ENCODE measurements at places on chromosomes 2 and 18. TPM values are rescaled to one million over a fixed set of nuclear protein-coding genes. Genes with fewer than 3 reads are reported as not detected.

Gene TNFAIP6
- not detected for total RNA-seq

Gene MAL
- total RNA-seq: 159 TPM

Gene TRIM54
- total RNA-seq: not detected

Gene ALK
- total RNA-seq: not detected

GRCh38 chr18:5604778-5605177, 61.0 kb upstream of the EPB41L3 start:
- no peak overlapping the region for H3K4me3 ChIP-seq
- H3K27ac ChIP-seq: no peak overlapping the region
- no peak for DNase-seq
- H3K4me1 ChIP-seq: peaks cover 2% of the 10 kb centered on the region
- peaks cover 34% of the 10 kb centered on the region for H3K27me3 ChIP-seq

GRCh38 chr2:110664135-110664534, 13.7 kb downstream of the BUB1 start:
- no peak for DNase-seq
- H3K36me3 ChIP-seq: no peaks in the 10 kb centered on the region
- no peak overlapping the region for H3K4me3 ChIP-seq
- H3K27ac ChIP-seq: peak overlapping the region; percentile 53
- no peaks in the 10 kb centered on the region for H3K27me3 ChIP-seq

- H3K4me1 ChIP-seq: peaks cover 35% of the 10 kb centered on the region
- H3K27ac ChIP-seq: peak overlapping the region; percentile 9
- DNase-seq: no peak
- peaks cover 60% of the 10 kb centered on the region for H3K27me3 ChIP-seq
- peaks cover 4% of the 10 kb centered on the region for H3K36me3 ChIP-seq
These were observed 787 bp upstream of the TBR1 start for GRCh38 chr2:161415034-161415986.

DNA sequence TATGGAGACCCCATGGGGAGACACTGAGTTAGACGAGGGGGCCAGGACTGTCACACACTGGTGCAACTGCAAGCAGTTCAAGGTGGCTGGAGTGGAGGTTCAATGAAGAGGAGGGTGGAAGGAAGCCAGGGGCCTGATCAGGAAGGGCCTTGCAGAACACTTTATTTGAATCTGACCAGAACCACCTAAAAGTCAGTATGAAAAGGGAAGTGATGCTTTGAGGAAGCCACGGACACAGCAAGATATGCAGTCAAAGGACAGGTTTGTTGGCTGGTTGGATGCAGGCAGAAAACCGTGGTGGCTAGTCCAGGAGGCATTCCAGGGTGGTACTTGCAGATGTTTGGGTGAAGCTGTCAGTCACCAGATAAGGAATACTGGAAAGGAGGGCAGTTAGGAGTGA, 3.5 kb upstream of the FAM124B start:
- peaks cover 5% of the 10 kb centered on the region for H3K4me1 ChIP-seq
- H3K4me3 ChIP-seq: no peak overlapping the region
- peaks cover 25% of the 10 kb centered on the region for H3K27me3 ChIP-seq

DNA sequence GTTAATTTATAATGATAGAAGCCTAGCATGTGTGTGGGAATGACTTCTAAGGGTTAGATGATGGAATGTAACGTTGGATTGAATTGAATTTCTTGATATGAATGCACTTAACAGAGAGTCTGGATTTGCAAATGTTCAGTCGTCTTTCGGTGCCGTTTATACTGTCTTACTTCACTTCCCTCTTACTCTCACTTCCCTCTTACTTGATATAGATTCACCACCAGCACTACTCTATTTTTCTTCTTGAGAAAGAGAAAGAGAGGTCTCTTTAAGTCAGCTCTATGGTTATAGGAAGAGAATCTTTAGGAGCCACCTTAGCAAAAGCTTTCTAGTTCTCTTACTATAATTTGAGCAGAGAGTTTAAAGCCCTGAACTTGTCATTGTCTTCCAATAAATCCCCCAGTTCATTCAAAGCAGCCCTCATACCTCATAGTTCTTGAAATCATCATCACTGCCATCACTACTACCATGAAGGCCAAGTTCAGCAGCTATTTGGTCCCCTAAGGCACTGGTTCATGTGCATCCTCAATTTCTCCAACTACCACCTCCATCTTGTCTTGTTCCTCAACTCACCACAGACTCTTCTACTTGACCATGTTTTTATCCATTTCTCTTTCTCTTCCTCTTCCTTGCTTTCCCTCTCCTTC, 501.7 kb upstream of the TCF4 start:
- H3K4me3 ChIP-seq: no peak overlapping the region
- no peak for DNase-seq
- no peak overlapping the region for H3K27ac ChIP-seq
- no peaks in the 10 kb centered on the region for H3K27me3 ChIP-seq

- peaks cover 4% of the 10 kb centered on the region for H3K36me3 ChIP-seq
- peaks cover 9% of the 10 kb centered on the region for H3K4me1 ChIP-seq
- H3K27ac ChIP-seq: peak overlapping the region; percentile 77
- no peak overlapping the region for H3K4me3 ChIP-seq
These were observed 9.4 kb downstream of the COLEC11 start for GRCh38 chr2:3604207-3604877.

DNA sequence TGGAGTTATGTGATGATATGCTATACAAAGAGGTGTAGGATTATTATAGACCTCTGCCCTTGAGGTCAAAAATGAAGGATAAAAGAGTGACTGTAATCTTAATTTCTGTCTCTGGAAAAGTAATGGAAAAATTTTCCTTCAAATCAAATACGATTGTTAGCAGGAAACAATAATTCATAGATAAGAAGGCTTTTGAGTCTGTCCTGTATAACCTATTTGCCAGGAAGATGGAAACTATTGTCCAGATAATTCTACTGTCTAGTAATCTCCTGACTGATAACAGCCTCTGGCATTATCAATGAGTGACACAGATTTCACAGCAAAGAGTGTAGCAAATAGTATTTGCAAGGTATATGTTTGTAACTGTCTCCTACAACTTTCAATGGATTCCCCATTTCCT, 307.8 kb downstream of the MTX2 start:
- H3K36me3 ChIP-seq: peaks cover 5% of the 10 kb centered on the region
- H3K4me3 ChIP-seq: no peak overlapping the region
- no peaks in the 10 kb centered on the region for H3K4me1 ChIP-seq
- no peak for DNase-seq
- H3K27me3 ChIP-seq: peaks cover 33% of the 10 kb centered on the region

- H3K36me3 ChIP-seq: peaks cover 5% of the 10 kb centered on the region
- DNase-seq: peak; percentile 2
- H3K27ac ChIP-seq: peak overlapping the region; percentile 78
- H3K4me1 ChIP-seq: peaks cover 23% of the 10 kb centered on the region
- no peaks in the 10 kb centered on the region for H3K27me3 ChIP-seq
These were observed 239.1 kb downstream of the HDAC4 start for GRCh38 chr2:239161711-239162140.

DNA sequence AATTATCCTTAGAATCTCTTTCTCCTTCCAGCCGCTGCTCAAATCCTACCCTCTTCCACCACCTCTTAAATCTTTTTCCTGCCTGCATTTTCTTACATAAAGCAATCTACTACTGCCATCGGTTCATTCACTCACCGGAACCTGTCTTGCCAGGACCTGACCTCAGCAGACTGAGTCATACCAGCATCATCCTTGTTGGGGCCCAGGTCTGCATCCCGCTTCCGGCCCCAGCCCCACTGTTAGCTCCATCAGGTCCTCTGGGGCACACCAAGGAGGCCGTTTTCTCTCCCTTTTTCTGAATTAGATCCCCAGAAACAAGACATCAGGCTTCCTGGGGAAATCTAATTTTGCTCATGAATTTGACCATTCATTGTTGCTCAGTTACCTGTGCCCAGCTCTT, 42.7 kb upstream of the TGFA start:
- H3K27ac ChIP-seq: peak overlapping the region; percentile 69
- peaks cover 2% of the 10 kb centered on the region for H3K36me3 ChIP-seq
- H3K27me3 ChIP-seq: peaks cover 29% of the 10 kb centered on the region
- no peak for DNase-seq
- H3K4me1 ChIP-seq: peaks cover 4% of the 10 kb centered on the region

DNA sequence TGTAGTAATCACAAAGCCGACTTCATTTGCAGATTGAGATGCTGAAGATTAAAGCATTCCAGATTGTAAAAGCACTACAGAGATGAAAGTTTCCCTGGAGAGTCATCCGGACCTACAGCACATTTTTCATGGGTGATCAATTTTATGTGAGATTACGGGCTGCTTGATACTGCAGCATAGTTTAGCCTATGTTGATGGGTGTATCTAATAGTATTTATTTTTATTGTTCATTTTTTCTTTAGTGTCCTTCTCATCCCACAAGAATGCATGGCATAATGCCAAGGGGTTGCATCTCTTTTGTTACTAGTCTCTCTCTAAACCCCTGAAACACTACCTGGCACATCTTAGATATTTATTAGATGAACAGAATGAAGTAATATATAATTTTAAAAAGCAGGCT, 240.4 kb downstream of the MBD2 start:
- H3K27ac ChIP-seq: no peak overlapping the region
- H3K4me3 ChIP-seq: no peak overlapping the region
- no peak for DNase-seq

GRCh38 chr2:183390109-183390508, 265.9 kb downstream of the NUP35 start:
- no peaks in the 10 kb centered on the region for H3K4me1 ChIP-seq
- H3K4me3 ChIP-seq: no peak overlapping the region
- no peaks in the 10 kb centered on the region for H3K27me3 ChIP-seq

DNA sequence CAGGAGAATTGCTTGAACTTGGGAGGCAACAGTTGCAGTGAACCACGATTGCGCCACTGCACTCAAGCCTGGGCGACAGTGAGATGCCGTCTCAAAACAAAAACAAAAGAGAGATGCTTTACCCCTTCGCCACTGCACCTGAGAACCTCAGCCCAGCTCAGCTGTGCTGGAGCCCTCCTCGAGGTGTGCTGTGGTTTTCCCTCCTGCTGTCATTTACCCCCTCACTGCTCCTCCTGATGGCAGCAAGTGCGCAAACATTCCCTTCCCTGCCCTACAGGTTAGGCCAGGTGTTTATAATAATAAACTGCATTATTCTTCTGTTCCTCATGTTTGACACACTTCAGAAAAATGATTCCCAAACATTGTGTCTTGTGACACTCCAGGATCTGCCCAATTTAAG, 8.4 kb downstream of the FBXO36 start:
- no peaks in the 10 kb centered on the region for H3K27me3 ChIP-seq
- peaks cover 3% of the 10 kb centered on the region for H3K4me1 ChIP-seq
- H3K27ac ChIP-seq: no peak overlapping the region
- no peak overlapping the region for H3K4me3 ChIP-seq
- no peaks in the 10 kb centered on the region for H3K36me3 ChIP-seq

DNA sequence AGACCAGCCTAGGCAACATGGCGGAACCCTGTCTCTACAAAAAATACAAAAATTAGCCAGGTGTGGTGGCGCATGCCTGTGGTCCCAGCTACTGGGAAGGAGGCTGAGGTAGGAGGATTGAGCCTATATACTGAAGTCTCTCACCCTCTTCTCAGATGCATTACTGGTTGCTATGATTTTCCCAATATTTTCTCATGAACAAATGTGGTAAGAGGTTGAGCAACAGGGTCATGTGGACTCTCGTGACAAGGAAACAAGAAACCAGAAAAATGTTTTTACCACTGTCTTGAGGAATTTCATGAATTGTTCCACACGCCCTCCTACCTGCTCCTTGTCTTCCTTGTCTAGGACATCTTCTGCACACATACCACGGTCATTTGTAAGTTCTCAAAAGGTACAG, 12.4 kb downstream of the LMAN2L start:
- no peak overlapping the region for H3K4me3 ChIP-seq
- H3K36me3 ChIP-seq: peaks cover 11% of the 10 kb centered on the region
- no peaks in the 10 kb centered on the region for H3K27me3 ChIP-seq
- H3K4me1 ChIP-seq: peaks cover 2% of the 10 kb centered on the region
